ENCODE measurements at places on chromosomes 3 and 15.

DNA sequence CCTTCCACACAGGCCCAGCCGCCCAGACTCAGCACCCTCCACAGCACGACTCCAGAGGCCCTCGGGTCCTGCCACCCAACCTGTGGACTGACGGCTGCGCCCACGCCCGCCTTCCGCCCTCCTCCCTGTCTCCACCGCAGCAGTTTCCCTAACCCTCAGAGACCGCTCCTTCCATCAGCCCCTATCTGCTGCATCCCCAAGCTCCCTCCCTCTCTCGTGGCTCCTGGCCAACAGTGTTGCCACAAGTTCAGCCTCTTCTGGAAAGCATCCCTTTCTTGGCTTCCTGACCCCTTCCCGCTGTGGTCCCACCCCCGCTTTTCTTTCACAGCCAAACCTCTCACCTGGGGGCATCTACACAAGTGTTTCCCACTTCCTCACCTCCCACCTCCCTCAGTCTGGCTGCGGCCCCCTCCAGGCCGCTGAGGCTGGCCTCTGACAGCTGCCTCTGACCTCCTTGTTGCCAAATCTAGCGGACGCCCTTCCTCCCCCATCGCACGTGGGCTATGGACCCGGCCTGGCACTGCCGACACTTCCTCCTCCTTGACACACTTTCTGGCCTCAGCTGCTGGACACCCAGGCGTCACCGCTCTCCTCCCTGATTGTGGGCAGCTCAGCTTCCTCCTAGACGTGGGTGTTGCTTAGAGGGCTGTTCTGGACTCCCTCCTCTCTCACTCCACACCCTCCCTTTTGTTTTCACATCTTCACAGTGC is 168.8 kb upstream of the TLE3 start:
- DNase-seq: no peak

DNA sequence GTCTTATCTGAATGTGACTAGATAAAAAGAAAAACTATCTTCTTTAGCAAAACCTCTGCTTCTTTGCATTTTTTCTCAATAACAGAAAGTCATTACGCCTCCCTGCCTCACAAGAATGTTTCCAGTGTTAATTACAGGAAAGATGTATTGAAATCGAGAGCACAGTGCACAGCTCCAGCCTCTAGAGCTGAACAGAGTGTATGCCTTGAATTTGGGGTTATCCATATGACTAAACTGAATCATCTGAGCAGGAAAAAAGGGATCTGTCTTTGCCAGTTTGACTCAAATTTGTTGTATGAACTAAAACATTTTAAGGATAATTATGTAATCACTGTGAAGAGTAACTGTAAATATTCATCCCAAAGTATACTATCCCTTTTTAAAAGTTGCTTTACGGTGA is 149.1 kb upstream of the CGNL1 start:
- no peak for DNase-seq

DNA sequence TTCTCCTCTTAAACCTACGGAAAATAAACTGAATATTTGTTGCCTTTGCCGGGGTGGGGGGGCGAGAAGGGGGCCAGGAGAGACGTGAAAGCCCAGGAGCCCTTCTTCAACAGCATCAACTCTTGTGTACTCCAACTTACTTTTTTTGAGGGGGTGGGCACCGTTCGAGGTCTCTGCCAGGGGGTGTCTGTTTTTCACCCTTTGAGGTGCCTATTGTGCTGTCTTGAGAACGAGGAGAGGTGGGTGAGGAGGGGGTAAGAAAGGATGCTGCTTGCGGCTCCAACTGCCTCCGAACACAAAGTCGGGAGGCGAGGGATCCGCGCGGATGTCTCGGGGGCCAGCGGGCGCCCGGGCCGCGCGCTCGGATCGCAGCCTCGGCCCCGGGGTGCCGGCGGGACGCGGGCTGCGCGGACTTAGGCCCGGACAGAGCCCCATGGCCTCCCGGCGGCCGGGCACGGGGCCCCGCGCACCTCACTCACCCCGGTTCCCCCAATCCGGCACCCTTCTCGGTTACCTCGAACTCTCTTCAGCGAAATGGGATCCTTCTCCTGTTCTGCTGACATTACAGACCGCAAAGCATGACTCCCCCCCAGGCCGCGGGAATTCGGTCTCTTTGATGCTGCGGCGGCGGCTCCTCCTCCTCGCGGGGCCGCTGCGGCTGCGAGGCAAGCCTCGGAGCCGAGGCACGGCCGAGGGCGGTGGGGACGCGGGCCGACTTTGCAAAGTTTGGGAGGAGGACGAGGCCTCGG is 650 bp downstream of the PYGO1 start:
- peak; percentile 85 for DNase-seq

DNA sequence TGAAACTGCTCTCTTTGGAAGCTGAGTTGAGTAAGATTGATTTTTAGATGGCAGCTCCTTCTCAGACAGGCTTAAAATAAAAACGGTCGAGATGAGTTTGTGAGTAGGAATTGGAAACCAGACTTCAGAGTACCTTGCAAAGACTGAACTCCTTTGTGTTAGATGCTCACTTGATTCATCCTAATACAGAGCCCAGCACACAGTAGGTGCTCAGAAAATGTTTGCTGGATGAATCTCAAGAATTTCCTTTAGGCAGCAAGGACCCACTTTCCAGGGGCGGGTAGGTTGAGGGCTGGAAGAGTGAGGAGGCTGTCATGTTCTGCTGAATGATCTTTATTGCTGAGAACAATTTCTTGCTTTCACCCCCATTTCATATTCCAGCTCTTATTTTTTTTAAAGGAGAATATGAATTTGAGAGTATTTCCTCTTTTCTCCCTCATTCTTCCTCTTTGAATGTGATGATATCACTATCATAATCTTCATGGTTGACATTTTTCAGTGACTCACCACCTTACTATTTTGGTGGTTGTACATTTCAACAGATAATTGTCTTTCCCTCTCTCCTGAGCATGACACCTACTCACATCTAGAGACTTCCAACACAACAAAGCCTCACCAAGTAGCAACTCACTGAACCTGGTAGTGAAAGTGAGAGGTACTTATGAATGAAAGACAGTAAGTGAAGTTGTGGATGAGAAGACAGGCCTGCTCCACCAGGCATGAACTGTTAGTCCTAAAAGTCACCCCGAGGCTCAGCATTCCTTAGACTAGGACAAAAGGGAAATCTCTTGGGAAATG is 113.3 kb downstream of the PDCD6IP start:
- DNase-seq: no peak

GRCh38 chr3:60935709-60936108 is 315.5 kb downstream of the FHIT start:
- no peak for DNase-seq

GRCh38 chr3:64520334-64520733 is 167.5 kb downstream of the ADAMTS9 start:
- DNase-seq: no peak

GRCh38 chr3:36937492-36937891 is 7.4 kb downstream of the TRANK1 start:
- DNase-seq: no peak

DNA sequence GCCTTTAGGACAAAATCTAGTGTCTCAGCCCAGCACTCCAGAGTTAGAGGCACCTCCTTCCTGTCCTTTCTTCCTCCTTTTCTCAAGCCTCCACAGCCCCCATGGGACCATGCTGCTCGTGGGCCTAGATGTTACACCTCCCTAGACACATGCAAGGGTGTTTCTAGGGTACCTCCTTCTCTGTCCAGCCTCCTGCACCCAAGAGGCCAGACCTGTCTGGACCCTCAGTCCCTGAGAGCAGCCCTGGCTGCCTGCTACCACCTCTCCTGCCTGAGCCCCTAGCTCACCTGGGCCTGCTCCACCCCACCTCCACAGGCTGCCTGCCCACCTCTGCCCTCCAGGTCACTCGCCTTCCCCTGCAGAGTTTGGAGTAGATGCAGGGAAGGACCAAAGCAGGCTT is 5.2 kb downstream of the LOXL1 start:
- DNase-seq: no peak

DNA sequence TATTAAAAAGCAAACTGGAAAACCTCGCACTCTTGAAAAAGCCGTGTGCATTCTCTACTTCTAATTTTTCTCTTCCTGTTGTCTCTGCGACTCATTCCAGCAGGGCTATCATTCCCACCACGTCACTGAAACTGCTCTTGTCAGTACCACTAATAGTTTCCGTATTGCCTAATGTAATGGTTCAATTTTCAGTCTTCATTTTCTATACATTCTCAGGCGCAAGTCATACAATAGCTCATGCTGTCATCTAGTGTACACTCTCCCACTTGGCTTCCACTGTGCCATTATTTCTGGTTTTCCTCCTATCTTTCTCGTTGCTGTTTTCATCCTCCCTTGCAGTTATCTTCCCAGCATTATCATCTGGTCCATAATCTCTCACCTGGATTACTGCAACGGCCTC is 160.2 kb downstream of the SPATA16 start:
- no peak for DNase-seq

DNA sequence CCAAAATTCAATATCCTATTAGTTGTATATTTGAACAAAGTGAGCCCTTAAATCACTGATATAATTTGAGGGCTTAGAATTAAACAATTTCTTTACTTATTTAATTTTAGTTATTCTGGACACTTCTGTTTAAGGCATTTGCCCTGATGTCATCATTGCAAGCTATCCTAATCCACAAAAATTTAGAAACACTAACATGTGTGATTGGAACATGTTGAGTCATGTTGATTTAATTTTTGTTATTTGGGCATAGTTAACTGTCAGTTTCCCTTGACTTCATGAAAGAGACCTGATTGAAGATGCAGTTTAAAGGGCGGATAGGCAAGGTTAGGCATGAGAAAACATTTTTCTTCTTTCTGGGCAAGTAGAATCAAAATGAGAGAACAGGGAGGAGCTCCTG is 682.6 kb downstream of the ROBO1 start:
- DNase-seq: no peak

DNA sequence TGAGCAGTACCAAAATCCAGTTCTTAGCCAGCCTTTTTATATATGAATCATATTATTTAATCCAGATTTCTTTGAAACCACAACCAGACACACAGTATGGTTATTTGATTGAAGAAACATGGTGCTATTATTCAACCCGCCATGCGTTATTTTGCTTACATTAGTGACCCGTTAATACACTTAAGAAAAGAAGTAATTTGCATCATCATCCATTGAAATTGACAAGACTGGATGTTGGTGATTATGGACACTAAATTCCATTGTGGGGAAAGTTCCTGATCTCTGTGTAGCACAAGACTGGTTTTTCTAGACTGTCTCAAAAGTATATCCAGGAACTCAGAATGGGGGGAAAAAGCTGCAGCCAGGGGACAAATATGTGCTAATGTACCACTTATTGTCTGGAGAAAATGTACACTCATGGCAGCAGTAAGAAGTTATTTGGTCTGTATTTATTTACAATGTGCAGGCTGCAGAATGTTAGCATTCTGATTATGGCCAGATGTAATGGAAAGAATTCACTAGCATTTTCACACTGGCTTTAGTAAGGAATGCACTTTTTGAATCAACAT is 80.3 kb downstream of the FILIP1L start:
- DNase-seq: no peak

- peak; percentile 13 for DNase-seq
Observed at GRCh38 chr3:132535575-132536441, 61.3 kb upstream of the ACKR4 start.

GRCh38 chr3:30012941-30013543 is 593.4 kb upstream of the TGFBR2 start:
- DNase-seq: peak; percentile 18

DNA sequence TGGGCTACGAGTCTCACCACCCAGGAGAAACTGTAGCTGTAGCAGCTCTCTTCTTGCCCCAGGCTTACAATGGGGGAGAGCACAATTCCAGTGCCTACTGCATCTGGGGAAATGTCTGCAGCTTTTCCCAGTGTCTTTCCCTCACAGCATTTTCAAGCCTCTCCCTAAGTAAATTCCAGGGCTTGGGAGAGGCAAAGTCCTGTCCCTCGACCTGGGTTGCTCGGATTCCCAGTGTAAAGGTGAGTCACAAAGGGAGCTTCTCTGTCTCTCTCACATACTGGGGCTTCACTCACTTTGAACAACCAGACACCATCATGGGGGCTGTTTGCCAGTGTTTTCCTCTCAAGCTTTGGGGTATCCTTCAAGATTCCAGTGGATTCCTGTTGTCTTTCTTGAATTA is 689.4 kb upstream of the NAALADL2 start:
- no peak for DNase-seq

DNA sequence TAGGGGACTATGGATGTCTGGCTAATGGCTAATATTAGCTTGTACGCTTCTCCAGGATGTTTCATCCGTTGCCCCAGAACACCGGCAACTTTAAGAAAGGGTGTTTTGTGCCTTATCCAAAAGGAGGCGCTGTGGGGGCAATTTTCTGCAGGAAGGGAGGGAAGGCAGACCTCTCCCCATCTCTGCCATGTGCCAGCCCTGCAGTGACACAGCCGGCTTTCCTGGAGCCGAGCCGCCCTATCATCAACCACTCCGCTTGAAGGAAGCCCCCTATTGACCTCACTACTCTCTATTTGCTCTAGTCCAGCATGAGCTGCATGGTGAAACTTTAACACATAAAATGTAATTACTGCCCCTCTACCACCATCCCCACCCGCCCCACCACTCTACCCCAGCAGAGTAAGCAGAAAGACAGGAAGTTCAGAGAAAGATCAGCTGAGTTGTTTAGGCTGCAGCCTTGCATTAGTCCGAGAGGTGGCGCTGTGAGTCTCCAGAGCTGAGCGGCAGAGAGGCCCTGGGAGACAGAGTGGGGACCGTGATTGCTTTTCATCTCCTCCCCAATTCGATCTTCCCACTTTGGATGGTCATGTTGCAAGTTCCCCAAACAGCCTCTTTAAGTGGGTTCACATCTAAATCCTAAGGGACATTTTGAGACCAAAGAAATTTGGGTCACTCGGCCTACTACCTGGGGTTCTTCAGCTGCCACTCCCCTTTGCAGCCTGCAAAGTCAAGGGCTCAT is 24.5 kb upstream of the RAD18 start:
- peak; percentile 54 for DNase-seq

DNA sequence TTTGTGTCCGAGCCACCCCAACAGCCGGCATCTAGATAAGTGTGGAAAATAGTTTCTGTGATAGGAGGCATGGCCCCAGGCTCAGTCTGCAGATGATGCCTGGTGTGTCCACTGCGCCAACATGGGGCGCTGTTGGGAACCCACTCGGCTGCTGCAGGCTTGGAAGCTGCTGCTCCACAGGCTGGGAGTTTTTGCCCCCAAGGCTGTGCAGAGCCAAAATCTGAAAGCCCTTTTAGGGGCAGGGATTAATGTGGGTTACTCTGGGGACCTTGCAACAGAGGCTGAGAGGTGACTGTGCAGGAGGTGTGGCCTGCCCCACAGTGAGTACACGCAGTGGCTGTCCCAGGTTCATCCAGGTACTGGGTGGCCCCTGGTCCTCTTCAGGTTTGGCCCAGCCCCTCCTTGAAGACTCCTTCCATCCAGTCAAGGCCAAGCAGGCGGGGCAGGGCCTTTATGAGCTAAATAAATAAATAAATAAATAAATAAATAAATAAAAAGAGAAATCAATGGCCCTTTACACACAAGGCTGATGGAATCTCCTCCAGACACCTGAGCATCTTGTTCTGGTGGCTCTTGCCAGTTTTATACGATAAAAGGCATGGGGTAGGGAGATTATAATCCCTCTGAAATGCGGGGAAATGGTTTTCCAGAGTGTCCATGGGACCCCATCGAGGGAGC is 73.8 kb downstream of the AAGAB start:
- DNase-seq: no peak

- no peak for DNase-seq
Observed at GRCh38 chr3:30231277-30232141, 374.9 kb upstream of the TGFBR2 start.
